ENCODE measurements at places on chromosomes 13 and 19.

DNA sequence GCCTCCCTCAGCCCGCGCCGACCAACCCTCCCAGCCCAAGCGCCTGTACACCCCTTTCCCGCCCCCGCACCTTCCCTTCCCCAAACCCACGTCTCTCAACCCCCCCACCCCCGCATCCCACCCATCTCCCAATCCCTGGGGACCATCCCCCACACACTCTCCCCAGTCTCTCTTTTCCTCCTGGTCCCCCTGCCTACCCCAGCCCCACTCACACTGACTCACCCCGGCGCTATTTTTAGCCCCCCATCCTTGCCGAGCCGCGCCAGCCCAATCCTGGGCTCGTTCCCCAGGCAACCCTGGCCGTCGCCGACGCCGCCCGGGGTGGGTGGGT, 11.7 kb downstream of the CIC start:
- no peak for DNase-seq

- no peak for DNase-seq
Observed at GRCh38 chr19:58397533-58398037, 2.1 kb downstream of the RNF225 start.

DNA sequence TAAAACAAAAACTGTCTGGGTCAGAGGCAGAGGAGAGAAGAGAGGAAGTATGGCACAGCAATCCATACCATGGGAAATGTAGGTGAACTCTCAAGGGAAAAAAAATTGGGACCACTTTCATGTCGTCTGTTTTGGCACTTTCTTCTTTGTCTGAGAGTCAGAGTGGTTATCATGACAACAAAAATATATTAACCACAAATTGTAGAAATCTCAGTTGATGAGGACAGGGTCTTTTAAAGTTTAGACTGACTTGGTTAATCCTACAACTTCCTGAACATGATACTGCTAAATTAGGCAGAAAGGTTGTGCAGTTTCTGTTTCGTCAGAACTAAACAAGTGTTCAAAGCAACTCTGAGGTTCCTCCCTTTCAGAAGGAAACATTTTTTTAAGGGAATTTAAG, 15.2 kb downstream of the KLF5 start:
- no peak for DNase-seq

- DNase-seq, result no peak
Observed at GRCh38 chr13:109516186-109516585, 270.2 kb downstream of the IRS2 start.

DNA sequence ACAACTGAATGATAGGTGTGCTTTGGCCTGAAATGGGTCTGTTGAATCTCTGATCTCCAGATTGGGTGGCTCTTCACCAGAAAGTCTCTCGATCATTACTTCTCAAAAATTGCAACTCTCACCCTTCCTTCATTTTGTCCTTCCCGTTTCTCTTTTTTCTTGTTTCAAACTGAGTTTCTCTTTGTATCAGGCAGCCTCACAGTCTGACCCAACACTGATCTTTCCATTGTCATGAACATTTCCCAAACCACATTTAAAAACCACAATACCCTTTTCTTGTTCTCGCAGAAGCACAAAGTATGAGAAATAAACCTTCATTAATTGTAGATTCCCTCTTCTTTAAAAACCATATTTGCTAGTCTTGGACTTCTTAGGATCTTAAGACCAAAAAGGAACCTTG, 33.6 kb upstream of the HMGB1 start:
- DNase-seq, result no peak

DNA sequence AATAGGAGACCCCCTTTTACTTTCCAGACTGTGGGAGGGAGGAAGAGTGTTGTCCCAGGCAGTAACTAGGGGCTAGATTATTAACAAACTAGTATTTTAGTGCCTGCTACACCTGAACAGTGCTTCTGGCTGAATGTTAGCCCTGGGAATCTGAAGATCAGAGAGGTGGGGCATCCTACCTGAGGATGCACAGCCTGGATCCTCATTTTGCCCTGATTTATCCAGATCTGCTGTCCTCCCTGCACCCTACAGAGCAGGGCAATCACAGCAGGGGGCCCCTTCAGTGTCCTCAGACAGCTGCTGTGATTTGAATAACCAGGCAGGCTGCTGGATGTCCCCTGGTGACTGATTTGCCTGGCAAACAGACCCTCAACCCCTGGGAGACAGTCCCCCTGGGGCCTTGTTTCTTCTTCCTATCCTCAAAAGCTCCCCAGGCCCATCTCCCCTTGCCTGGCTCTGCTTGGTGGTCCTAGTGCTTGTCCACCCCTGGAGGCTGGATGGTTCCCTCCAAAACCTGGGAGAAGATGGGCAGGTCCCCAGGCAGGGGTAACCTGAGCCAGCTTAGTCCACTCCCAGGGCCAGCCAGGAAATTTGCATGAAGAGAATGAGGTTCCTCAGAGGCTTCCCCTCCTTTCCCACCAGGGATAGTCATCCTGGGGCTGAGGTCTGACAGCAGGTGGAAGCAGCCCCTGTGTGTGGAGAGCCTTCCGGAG, at the start of gene OVOL3:
TSS of gene OVOL3 (plus strand) at position 657 of the 713 bp plus-strand sequence. CDS start 60 bp downstream, outside the sequence.
- no peak for DNase-seq

DNA sequence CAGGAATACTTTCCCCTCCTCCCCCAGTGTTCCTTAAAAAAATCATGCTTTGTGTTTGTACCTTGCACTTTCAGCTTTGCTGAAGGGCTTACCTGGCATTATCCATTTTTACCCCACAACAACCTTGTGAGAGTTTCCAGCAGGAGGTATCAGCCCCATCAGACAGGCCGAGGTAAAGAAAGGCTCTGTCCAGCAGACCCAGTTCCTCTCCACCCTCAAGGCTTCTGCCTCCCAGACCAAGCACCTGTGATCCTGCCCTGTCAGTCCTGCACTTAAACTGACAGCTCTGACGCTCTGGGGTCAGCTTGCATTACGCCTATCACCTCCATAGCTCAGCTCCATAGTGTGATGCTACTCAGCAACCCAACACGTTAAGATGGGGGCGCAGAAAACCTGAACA, 803.1 kb downstream of the UQCRFS1 start:
- no peak for DNase-seq

DNA sequence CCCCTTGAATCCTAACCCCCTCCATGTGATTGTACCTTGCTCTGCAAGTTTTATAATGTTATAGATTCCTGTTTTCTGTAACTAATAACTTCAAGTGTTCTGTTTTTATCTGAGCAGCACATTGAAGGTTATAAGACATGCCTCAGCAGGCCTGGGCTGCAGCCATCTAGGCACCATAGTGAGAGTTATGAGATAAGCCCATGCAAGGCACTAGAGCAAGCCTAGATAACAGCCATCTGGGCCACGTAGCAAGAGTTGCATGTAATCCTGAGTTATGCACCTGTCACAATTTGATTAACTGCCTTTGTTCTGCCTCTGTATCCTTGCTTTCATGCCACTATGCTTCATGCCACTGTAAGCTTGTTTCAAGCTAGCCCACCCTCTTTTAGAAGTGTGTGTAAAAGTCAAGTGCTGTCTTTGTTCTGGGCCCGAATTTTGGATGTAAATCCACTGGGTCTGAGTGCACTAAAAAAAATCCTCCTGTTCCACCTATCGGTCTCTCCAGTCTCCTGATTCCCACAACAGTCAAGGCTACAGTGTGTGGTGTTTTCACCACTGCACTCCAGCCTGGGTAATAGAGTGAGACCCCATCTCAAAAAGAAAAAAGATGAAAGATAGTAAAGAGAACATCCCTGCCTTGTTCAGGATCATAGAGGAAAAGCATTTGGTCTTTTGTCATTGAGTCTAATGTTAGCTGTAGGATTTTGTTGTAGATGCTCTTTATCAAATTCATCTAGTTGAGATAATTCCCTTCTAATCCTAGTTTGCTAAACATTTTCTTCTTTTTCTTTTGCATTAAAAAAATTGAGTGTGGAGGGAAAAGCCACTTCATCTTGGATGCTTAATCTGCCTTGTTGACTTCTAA, 16.0 kb upstream of the KBTBD6 start:
- DNase-seq, result no peak

- no peak for DNase-seq
Observed at GRCh38 chr19:4775627-4776152, 15.8 kb upstream of the FEM1A start.

DNA sequence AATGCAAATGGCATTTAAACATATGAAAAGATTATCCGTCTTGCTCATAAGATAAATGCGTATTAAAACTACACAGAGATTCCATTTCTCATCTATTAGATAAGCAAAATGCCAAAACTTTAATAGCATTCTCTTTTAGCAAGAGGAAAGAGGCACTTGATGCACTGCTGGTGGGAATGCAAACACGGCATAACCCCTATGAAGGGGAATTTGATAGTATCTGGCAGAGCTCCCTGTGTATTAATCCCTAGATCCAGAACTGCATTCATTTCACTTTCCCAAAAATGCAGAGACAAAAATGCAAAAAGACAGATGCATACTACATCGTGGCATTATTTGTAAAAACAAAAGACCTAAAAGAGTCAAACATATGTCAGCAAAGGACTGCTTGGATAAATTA, 193.6 kb upstream of the STARD13 start:
- no peak for DNase-seq

GRCh38 chr13:110784704-110785103, 71.2 kb downstream of the ING1 start:
- no peak for DNase-seq

DNA sequence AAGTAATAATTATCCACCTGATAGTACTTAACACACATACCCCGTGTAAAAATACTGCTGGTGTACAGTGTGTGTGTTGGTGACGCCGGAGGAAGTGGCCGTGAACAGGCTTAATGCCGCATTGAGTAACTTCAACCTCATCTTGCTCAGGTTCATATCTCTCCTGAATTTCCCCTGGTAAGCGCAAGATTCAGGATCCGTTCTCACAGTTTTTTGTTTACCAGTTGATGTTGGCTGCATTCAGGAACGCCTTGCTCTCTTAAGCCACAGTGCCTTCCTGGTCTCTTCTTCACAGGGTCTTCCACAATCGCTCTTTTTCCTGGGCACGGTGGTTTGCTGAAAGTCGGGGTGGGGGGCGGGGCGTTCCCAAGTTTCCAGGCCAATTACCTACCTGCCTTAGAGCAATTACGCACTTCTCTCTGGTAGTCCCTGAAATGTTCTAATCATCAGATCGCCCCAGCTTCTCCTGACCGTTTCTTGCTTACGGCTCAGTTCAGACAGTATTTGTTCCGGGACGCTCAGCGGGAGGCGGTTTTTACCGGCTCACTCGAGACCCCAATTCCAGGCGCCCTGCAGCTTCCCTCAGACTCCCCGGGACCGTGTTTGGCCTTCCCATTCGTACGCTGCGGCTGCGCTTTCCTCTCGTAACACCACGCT, 706 bp upstream of the DNAJC3 start:
- no peak for DNase-seq

GRCh38 chr13:88162076-88162702, 491.0 kb downstream of the SLITRK5 start:
- no peak for DNase-seq

- no peak for DNase-seq
Observed at GRCh38 chr13:60974296-60974695, 441.4 kb downstream of the PCDH20 start.

DNA sequence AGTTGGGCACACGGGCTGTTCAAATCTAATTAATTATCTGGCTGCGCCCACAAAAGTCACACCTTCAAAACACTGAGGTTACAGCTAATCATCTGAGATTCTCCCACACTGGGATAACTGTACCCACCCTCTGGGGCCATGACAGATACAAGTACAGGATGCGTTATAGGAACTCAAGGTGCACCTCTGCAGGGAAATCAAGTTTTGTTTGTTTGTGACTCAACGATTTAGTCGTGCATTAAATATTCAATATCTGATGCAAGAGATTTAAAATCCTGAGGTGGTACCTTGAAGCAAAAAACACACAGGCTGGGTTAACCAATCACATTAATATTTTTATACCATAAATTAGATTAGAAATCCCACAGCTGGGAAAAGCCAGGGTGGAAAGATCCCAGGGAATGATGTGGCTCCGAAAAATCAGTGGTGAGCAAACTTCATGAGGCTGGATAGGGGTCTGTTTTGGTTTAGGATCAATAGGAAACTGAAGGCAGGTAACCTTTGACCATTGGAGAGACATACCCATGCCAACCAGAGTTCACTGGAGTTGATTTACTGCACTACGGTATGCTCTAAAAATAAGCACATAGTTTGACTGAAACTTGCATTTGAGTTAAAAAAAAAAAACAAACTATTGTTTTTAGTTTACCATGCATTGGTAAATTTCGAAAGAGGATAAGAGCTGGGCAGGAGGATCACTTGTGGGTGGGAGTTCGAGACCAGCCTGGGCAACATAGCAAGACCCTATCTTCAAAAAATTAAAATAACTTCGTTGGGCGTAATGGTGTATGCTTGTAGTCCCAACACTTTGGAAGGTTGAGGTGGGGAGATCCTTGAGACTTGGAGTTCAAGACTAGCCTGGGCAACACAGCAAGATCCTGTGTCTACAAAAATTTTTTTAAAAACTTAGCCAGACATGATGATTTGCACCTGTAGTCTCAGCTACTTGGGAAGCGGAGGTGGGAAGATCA, 23.9 kb upstream of the CEBPG start:
- DNase-seq, result no peak

- DNase-seq, result no peak
Observed at GRCh38 chr13:29908416-29909080, 58.1 kb upstream of the UBL3 start.

GRCh38 chr19:45492627-45493470, 4.0 kb downstream of the RTN2 start:
- DNase-seq, result no peak

GRCh38 chr13:40598569-40598968, 67.9 kb downstream of the FOXO1 start:
- no peak for DNase-seq

DNA sequence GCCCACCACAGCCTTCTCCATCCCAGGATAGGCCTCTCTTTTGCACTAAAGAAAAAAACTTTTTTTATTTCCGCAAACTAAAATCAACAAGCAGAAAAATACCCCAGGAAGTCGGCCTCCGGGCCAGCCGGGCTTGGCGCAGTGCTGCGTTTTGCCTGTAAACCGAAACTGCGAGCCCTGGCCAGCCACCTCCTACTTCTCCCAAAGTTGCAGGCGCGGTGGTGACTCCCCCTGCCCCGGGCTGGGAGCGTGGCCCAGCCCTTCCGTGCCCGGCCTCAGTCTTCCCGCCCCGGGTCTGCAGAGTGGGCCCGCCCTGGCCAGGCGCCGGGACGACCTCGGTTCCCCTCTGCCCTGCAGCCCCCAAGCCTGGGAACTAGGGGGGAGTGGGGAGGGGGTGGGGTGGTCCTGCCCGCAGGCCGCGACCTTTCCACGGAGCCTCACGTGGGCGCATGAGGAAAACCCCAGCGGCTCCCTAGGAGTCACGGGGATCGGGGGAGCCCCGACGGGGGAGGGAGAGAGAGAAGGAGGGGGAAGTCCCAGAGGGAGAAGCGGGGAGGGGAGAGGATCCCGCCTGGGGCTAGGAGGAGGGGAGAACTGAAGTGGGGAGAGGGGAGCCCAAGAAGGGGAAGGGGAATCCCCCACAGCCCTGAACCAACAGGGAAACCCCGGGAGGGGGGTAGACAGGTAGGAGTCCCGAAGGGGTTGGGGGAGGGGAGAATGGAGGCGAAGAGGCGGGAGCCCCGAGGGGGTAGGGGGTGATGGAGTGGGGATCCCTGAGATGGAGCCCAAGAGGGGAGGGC, 3.0 kb downstream of the GADD45B start:
- DNase-seq, result peak; percentile 64

DNA sequence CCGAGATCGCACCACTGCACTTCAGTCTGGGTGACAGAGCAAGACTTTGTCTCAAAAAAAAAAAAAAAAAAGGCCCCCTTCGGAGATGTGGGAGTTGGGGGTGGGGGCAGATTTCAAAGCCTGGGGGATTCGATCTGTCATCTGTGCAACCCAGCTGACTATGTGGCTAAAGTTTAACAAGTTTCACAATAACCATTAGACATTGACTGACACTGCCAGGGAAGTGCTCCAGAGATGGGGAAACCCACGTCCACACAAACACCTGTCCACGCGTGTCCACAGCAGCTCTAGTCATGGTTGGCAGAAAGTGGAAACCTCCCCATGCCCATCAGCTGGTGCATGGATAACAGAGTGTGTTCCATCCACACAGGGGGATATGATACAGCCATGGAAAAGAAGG, 37.6 kb upstream of the HOMER3 start:
- no peak for DNase-seq

Measured in activated CD4-positive, alpha-beta T cell treated with anti-CD3 and anti-CD28 coated beads, Interleukin-2, amount 50 U/mL, for 4 hours (primary cell).